ELF-1 (cell line): ENCODE measurements at places on chromosomes 1 and 21.
A peak's percentile ranks its signal among the peaks of the same experiment; 100 is the strongest.

DNA sequence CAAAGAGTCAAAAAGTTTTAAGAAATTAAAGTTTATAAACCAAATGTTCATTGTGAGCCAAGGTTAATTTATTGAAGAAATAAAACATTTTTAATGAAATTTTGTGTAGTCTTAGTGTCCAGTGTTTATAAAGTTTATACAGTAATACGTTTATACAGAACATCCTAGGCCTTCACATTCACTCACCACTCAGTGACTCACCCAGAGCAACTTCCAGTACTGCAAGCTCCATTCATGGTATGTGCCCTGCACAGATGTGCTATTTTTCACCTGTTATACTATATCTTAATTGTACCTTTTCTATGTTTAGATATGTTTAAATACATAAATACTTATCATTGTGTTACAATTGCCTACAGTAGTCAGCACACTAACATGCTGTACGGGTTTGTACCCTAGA, 33.6 kb downstream of the TYW3 start:
- no peak for DNase-seq

DNA sequence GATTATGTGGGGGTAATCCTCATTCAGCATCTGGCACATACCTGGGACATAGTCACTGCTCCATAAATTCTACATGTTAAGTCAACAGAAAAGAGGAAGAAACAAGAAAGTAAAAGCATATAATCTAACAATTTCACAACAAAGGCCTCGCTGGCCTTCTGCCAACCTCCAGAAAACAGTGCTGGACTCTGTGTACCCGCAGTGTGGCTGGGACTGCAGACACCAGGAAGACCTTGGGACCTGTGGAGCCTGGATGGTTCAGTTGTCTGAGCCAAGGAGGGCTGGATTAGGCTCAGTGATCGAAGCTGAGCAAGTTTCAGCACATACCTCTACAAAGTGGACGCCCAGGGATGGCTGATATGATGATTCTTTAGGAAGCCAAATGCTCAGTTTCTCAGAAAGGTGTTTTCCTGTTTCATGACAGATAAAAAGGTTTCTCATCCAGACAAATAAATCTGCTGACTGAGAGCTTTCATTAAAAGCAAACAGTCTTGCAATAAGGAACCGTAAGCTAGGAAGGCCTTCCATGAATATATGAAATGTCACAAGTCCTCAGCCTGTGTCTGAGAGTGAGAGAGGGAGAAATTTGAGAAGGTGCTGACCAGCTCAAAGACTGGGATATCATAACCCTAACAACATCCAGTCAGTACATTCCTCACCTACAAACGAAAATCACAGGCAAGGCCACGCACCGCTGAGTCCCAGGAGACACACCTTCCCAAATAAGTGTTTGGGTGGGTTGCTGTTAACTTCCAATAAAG, 48.4 kb downstream of the CAPZB start:
- no peak for DNase-seq

DNA sequence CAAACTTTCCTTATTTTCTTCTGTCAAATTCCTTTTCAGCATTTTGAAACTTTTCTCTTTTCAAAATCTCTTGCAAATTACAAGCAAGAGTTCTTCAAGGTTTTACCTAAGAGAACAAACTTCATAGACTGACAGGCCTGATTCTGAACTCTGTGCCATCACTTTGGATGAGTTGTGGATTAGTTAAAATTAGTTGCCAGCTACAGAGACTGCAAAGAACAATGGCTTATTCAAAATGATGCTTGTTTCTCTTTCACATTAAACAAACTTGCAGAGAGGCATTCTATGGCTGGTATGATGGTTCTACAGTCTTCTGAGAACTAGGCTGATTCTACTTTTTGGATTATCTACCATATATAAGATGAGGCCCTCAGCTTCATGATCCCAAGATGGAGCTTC, 3.8 kb downstream of the LRRC8B start:
- DNase-seq: no peak

GRCh38 chr21:31354604-31355443, 10.8 kb upstream of the TIAM1 start:
- no peak for DNase-seq

GRCh38 chr1:100528871-100529270, 9.1 kb upstream of the GPR88 start:
- DNase-seq: no peak

- no peak for DNase-seq
Observed at GRCh38 chr1:12180315-12180714, 13.5 kb downstream of the TNFRSF1B start.

GRCh38 chr1:69459244-69459643, 108.5 kb upstream of the LRRC7 start:
- DNase-seq: no peak

DNA sequence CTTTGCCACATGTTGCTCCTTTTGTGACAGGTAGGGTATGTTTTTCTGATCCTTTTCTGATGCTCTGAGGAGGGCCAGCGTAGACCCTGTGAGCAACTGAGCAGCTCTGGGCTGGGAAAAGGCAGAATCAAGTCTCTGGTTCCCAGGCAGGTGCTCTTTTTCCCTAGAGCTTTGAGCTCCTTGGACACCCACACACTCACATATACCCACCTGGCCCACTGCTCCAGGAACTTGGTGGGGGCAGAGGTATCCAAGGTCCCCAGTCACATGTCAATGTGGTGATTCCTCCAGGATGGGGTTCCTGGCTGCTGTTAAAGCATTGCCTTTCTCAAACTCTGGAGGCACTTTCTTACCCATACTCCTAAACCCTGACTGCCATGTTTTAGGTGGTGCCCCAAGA, 5.4 kb downstream of the CD2 start:
- no peak for DNase-seq

DNA sequence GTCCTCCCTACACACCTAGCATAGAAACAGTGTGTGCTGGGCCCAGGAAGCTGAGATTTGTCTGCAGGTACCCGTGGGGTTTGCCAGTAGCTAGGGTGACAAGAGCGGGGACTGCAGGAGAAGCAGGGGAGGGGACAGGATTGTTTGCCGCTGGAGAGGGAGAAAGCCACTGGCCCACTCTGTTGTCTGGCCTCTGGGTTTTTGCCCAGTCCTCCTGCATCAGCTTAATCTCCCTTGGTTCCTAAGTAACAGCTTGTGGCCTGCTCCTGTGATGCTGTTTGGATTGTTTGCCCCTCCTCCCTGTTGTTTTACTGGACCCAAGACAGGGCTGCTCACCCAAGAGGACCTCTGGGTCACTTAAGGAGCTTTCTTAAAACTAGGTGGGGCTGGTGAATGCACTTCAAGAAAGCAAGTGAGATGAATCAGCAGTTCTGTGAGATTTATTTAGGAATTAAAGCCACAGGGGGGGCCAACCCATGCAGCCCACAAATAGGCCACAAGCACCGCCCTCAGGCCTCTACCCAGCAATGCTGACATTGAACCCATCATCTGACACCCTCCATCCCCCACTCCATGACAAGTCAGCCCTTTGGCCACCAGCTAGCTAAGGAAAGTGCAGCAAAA, 142.8 kb downstream of the ZZZ3 start:
- peak; percentile 28 for DNase-seq

GRCh38 chr1:59915516-59915915, 11.1 kb downstream of the CYP2J2 start:
- DNase-seq: no peak

GRCh38 chr1:92964998-92965397, 3.7 kb upstream of the DIPK1A start:
- no peak for DNase-seq

GRCh38 chr1:156584813-156585212, 5.3 kb downstream of the TTC24 start:
- DNase-seq: peak; percentile 59

DNA sequence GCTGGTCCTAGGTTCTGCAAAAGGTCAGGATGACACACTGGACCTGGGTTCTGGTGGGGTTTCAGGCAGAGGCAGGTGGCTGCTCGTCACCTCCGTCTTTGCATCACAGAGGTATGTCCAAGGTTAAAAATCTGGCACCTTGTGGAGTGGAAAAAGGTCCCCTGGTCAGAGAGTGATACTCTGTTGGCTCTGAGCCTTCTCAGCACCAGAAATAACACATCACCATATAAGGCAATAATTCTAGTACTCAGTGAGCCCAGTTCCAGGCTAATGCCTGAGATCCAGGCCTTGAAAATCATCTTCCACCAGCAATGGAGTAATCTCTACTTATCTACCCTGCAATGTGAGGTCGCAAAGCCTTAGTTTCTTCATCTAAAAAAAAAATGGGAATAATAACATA, 127.3 kb upstream of the C8B start:
- DNase-seq: no peak

GRCh38 chr21:42648606-42649005, 4.8 kb upstream of the PDE9A start:
- no peak for DNase-seq

DNA sequence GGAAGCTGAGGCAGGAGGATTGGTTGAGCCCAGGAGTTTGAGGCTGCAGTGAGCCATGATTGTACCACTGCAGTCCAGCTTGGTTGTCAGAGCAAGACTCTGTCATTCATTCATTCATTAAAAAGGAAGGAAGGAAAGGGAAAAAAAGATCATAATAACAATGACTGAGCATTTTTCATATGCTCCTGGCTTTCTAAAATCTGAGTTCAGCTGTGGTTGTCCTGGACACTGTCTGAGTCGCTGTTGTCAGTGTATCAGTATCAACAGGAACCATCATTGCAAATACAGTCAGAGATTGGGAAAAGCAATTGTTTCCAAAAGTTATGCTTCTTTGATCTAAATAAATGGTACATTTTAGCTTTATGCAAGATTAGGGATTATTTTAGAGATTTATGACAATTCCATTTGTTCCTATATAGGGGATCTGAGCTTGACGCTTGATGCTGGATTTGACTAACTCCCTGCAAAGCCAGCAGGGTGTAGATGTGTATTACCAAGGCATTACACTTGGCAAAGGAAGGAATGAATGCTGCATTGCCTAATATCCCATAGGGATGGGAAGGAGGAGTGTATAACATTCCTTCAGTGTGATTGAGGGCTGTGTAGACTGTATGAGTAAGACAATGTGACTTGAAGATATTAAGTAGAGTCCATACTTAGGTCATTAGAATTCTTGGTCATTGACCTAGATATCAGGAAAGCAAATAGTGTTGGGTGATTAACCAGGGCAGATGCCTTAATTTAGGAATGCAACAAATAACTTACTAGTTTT, 100.2 kb downstream of the DISP1 start:
- DNase-seq: no peak

DNA sequence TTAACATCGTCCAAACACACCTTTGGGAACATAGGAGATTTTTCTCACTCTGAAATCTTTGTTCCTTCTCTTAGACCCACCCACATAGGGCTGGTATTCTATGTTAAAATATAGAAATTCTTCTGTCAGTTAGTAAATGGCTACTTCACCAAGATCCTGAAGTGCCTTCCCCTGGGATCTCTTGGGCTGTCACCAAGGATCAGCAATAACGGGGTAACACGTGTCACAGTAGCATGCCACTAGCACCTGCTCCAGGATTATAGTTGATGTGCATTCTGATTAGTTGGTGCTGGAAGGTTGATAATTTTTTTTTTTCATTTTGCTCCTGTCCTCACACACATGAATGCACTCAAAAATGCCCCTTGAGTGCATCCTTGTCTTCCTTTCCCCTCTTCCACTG, 298.7 kb downstream of the NTNG1 start:
- DNase-seq: no peak

DNA sequence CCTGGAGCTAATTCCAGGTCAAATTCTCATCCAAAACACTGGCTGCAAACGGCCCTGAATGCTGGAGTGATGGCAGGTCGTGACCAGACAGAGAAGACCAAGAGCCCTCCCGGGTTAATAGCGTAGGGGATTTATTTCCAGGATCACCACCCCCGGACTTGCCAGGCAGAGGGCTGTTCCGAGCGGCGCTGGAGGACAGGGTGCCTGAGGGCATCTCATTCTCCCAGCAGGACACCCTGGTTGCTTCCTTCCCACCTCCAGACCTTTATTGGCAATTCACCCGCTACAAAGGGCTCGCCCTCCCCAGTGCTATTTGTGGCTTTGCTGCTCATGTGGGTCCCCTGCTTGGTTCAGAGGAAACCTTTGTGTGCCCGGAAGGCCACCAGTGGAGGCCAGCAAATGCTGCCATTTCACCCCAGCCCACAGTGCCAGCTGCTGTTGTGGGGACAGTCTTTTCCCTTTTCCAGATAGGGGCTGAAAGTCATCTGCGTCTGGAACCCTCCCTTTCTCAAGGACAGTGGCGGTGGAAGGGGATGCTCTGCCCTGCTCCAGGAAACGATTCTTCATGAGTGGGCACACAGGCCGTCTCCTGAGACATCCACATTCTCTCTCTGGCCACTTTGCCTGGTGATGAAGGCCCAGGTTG, 19.0 kb upstream of the C1orf174 start:
- DNase-seq: peak; percentile 83

- DNase-seq: no peak
Observed at GRCh38 chr1:19768353-19769210, 31.1 kb downstream of the TMCO4 start.

- no peak for DNase-seq
Observed at GRCh38 chr1:168636200-168636599, 59.8 kb downstream of the XCL1 start.

- no peak for DNase-seq
Observed at GRCh38 chr1:183993132-183993531, 44.4 kb downstream of the COLGALT2 start.

DNA sequence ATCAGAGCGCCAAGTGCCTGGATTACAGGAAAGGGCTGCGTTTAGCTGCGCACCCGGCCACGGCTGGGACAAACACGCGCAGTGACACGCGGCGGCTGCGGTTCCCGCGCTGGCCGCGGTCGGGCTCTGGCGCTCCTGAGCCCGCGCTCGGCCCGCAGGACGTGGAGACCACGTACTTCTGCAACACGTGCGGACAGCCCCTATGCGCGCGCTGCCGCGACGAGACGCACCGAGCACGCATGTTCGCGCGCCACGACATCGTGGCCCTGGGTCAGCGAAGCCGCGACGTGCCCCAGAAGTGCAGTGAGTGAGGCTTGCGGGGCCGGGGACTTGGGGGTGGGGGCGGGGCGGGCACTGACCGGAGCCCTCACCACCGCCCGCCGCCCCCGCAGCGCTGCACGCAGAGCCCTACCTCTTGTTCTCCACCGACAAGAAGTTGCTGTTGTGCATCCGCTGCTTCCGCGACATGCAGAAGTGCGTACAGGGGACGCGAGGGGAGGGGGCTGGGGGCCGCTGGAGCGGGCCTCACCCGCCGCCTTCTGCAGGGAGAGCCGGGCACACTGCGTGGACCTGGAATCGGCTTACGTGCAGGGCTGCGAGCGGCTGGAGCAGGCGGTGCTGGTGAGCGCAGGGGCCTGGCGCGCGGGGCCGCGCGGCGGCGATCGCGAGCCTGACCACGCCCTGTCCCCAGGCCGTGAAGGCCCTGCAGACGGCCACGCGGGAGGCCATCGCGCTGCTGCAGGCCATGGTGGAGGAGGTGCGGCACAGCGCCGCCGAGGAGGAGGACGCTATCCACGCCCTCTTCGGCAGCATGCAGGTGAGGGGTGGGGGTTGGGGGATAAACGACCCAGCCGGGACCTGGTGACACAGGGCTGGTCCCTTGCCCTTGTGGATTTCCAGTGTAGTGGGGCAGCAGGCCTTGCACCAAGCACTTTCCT, 3.1 kb downstream of the RNF207 start:
- peak; percentile 55 for DNase-seq

DNA sequence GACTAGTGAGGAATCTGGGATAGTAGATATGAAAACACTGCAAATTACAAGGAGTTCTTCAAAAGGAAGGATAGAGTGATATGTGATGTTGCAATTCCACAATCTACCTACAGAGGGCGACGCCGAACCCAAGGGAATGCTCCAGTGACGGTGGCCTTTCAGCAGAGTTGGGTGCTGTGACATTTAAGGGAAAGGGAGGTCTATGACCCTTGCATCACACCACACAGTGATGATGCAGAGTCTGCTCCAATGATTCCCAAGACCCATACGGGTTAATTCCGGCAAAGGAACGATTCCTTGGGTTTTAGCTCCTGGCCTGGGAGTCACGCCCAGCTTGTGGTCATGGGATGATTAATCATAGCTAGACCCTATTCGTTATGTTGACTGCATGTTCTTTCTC, 123.0 kb upstream of the IGSF21 start:
- DNase-seq: peak; percentile 32
